RCC 7860 (cell line): ENCODE measurements at places on chromosomes 5 and 9.

GRCh38 chr9:126386776-126387175, 60.1 kb downstream of the MVB12B start:
- no peak for DNase-seq

DNA sequence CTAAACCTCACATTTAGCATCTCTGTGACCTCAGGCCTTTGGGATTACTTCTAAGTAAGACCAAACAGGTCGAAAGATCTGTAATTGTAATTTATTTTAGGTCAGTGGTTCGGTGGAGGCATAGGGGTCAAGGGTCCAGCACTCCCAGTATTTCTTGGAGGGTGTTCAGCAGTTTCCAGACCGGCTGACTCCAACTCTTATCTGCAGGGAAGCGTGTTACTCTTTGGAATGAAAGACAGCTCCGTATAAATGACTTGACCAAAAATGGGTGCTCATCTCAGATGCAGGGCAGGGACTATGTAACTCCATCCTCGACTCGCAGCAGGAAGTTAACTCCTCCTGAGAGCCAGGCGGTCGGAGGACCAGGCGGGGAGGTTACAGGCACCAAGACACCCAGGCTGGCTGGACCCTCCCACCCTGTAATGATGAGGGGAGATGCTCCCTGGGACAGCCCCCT, 620 bp upstream of the VPS13A start:
- DNase-seq: no peak

- no peak for DNase-seq
Measured at GRCh38 chr9:86821006-86821845, 126.1 kb downstream of the GAS1 start.

DNA sequence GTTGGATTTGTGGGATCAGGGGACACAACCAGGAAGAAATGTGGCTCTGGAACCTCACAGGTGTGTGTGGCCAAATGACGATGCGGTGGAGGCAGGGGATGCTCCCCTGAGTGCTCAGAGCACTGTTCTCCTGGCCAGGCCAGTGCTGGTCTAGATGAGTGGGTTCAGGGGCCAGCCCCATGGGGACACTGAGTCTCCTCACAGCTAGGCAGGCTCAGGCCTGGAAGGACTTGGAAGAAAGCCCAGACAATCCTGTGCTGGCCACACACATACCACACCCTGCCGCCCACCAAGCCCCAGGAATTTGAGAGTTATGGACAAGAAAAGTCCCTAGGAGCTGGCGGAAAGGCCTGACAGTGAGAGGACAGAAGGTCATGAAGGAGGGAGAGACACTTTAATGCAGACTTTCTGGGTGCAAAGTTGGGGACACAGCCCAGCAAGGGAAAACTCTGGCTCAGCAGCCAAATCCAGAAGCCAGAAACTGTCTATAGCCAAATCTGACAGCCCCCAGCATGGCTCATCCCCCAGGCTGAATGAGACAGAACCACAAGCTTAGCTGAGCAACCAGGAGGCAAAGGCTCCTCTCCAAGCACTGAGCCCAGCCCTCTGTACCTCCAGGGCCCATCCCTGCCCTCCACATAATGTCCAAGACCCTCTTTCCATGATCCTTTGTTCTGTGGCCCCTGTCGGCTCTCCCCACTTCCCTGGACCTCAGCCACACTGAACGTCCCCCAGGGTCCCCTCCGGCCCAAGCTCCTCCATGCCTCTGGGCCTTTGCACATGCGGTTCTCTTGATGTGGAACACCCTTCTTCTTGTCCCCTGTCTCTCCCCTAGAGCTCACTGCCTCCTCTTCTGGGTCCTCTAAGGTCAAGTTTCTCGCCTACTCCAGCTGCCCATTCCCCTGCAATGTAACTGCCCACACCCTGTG, 22.4 kb downstream of the LHX6 start:
- DNase-seq: no peak

DNA sequence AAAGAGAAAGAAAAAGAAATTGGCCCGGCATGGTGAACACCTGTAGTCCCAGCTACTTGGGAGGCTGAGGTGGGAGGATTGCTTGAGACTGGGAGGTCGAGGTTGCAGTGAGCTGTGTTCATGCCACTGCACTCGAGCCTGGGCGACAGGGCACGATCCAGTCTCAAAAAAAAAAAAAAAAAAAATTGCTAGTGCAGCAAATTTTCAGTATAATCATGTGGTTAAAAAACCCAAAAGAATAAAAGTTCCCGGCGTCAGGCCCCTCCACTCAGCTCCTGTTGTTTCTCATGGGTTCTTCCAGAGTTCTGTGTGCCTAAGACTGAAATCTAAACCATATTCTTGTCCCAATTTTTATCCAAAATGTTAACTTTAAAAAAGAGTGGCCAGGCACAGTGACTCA, 49.1 kb downstream of the WNK2 start:
- no peak for DNase-seq

GRCh38 chr5:79423296-79423695, 90.6 kb downstream of the HOMER1 start:
- no peak for DNase-seq

- DNase-seq: no peak
Measured at GRCh38 chr9:93183663-93184431, at the start of gene WNK2. TSS of gene WNK2 (plus strand) at chr9:93184139. CDS start at chr9:93184930, 791 bp downstream.

GRCh38 chr5:81393430-81393782, 528 bp downstream of the ACOT12 start:
- DNase-seq: no peak

- peak; percentile 55 for DNase-seq
Measured at GRCh38 chr5:74394916-74395880, 245.3 kb downstream of the ENC1 start.

DNA sequence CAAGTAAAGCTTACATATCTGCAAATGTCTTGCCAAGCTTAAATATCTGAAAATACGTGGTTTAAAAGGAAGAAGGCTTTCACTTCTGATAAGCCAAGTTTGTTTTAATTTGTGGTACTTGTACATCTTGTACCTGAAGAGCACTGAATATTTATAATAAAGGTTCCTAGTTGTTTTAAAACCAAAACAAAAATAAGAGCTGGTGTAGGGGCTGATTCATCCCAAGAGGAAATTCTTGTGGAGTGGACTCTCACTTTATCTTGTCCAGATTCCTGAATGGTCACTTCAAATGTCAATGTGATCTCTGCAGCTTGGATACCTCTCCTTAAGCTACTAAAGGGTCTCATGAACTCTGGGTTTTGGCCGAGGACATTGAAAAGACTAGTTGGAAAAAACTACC, 29.5 kb downstream of the MAMDC2 start:
- DNase-seq: no peak

- DNase-seq: no peak
Measured at GRCh38 chr9:88953381-88954029, 37.8 kb upstream of the S1PR3 start.

DNA sequence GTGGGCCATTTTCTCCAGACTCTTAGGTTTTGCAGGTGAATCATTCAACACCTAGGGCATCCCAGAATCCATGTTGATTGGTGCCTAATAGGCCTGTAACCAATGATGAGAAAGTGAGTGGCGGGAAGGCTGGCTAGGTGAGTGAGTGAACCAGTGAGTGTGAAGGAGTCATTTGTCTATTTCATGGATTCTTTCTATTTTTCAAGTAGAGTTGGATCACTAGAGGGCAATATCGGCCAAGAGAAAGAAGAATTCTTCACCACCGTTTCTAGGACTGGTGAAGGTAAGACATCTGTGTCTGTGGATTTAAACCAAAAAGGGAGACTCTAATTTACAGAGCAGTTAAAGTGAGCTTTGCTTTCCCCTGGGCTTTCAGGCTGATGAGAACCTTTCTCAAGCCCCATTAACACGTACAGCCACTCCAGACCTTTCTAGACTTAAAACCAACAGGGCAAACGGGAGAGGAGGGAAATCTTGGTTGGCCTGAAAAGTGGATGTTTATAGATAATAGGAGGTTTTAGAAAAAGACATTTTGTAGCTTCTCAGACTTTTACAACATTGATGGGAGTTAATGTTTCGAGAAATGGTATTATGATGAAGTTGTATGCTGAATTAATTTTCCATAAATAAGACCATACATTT, 114.3 kb upstream of the IL12B start:
- DNase-seq: peak; percentile 48

DNA sequence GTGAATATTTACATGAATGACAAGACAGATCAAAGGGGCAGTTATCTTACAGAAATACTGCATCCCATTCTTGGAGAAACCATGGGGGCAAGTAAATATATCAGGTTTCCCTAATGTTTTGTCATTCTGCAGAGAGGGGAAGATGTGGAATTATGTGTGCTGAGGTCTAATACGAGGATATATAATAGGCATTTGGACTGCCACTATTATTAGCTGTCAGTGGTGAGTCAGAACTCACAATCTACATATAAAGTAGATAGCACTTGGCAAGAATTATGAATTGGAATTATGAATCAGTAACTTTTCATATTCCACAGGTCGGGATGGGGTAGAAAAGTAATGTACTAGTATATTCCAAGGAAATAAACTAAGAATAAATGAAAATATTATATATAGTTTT, 121.7 kb downstream of the GIN1 start:
- DNase-seq: no peak

DNA sequence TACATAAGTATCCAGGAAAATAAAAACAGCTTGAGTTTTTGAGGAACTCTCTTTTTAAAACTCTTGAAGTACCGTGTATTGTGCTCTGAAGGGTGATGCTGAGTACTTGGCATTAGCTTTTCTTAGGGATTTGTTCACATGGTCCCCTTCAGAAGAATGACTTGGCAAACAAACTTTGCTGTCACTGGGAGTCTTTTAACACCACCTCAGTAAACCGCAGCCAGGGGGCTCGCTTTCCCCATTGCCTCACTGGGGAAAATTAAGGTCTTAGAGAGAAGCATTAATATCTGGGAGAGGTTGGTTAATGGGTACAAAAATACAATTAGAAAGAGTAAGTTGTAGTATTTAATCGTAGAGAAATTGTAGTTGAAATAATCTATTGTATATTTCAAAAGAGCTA, 105.9 kb upstream of the DAP start:
- DNase-seq: no peak

DNA sequence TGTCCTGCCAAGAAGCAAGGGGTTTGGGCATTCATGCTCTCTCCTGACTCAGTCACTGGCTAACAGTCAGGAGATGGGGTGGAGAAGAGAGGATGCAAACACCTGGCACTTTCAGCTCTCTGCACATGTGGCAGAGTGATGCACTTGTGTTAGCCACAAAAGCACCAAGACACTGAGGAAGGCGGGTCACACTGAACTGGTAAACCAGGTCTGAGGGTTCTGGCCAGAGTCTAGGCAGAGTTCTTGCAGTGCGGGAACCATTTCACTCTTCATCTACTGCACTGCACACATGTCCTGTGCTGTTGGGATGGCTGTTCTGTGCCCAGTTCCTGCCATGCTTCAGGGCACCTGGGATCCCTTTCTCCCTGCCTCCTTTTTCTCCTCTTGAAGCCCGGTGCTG, 157.1 kb upstream of the GDNF start:
- DNase-seq: no peak

- DNase-seq: no peak
Measured at GRCh38 chr5:2522372-2522771, 229.1 kb downstream of the IRX2 start.

- DNase-seq: no peak
Measured at GRCh38 chr9:34123682-34124081, 2.8 kb downstream of the DCAF12 start.

DNA sequence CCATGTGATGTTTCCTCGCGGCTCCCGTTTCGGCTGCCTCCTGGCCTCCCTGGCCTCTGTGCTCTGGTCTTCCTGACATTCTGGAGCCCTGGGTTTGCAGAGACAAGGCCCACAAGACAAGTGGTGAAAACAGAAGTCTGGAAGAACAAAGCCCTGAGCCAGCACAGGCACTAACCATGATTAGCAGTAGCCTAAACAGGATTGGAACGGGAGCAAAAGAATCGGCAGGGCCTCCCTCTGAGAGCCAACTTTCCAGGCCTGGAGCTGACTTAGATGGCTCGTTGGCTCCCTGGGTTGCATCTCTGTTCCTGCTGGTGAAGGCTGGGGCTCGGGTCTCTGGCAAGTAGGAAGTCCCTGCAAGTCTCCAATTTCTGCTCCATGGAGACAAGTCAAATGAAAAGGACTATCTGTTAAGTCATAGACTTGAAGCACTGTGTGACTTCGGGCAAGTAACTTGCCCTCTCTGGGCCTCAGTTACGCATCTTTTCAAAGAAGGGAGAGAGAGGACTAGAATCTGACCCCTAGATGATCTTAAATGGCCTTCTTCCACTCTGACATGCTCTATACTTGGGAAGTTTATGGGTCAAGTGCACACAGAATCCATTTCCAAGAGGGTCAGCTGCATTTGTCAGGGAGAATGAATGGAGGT, 3.3 kb downstream of the COL27A1 start:
- no peak for DNase-seq

GRCh38 chr9:121840838-121841760, 189.7 kb downstream of the DAB2IP start:
- DNase-seq: no peak

- no peak for DNase-seq
Measured at GRCh38 chr9:91899219-91899563, 50.8 kb downstream of the ROR2 start.

GRCh38 chr5:126847456-126847820, 70.5 kb downstream of the LMNB1 start:
- no peak for DNase-seq

- no peak for DNase-seq
Measured at GRCh38 chr9:90469435-90469834, 173.2 kb downstream of the DIRAS2 start.

DNA sequence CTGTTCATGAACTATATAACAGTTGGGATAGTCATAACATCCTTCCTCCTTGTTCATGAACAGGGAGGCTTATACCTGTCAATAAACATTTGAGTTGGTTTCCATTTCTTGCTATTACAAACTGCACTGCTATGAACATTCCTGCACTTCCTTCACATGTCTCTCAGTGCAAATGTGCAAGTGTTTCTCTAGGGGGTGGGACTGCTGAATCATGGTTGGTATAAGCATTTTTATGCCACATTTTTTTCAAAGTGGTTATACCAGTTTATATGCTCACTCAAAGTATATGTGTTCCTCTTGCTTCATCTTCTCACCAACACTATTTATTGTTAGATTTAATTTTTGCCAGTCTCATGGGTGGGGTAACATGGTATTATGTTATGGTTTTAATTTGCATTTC, 25.8 kb upstream of the TPD52L3 start:
- DNase-seq: no peak

DNA sequence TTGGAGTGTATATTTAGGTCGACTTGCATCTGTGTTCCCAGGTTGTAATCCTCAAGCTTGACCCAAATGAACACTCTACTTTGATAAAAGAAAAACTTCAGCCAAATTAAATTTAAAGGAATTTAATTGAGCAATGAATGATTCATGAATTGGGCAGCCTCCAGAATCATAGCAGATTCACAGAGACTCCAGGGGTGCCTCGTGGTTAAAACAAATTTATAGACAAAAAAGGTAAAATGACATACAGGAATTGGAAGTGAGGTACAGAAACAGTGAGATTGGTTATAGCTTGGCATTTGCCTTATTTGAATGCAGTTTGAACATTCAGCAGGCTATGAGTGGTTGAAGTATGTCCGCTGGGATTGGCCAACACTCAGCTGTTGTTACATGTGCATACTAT, 21.6 kb upstream of the SPATA31D4 start:
- no peak for DNase-seq
